ENCODE measurements at places on chromosomes 2 and 18.
A peak's percentile ranks its signal among the peaks of the same experiment; 100 is the strongest.

DNA sequence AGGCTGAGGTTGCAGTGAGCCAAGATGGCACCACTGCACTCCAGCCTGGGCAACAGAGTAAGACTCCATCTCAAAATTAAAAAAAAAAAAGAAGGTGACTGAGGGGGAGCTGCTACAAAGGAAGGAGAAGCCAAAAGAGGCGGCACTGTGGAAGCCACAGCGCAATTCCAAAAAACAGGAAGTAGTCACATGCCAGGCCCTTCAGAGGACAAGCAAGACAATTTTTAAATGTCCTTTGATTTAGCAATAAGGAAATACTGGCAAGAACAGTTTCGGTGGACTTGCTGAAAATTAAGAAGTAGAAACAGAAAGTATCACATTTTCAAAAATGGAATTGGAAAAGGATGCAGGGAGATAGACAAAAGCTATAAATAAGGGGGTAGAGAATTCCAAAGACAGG lies 122.8 kb downstream of the OSBPL1A start:
- DNase-seq = no peak

DNA sequence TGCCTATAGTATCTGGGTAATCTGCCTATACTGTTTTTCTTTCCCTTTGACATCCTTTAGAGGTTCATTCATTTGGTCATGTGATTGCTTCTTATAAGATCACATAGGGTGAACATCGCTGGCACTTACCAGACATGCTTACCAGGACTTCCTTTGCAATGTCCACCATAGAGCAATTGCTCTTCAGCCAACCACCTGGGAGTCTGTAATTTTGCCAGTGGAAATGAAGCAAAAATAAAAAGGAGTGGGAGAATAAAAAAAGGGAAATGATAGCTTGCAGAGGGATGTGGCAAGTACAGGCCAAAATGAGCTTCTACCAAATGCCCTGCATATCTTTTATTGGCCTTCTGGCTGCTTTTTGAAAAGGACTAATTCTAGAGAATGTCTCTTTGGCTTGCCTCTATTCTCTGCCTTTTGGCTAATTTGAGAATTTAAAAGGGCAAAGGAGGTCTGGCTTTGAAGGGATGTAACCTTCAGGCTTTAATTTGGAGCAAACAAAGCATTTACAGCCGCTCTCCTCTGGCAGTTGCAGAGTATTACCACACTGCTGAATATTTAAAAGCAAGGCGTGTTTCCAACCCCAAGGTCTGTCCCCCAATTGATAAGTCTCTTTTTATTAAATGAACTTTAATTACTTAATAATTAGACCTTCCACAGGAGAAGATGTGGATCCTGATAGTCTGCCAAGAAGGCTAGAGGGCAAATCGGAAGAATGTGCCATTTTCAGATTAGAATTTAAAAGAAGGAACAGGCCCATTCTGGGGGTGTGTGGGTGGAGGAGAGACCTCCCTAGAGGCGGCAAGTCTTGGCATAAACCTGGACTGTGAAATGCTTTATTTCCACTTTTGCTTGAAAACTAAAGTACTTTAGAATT lies 557.9 kb downstream of the DCC start:
- no peak for DNase-seq

DNA sequence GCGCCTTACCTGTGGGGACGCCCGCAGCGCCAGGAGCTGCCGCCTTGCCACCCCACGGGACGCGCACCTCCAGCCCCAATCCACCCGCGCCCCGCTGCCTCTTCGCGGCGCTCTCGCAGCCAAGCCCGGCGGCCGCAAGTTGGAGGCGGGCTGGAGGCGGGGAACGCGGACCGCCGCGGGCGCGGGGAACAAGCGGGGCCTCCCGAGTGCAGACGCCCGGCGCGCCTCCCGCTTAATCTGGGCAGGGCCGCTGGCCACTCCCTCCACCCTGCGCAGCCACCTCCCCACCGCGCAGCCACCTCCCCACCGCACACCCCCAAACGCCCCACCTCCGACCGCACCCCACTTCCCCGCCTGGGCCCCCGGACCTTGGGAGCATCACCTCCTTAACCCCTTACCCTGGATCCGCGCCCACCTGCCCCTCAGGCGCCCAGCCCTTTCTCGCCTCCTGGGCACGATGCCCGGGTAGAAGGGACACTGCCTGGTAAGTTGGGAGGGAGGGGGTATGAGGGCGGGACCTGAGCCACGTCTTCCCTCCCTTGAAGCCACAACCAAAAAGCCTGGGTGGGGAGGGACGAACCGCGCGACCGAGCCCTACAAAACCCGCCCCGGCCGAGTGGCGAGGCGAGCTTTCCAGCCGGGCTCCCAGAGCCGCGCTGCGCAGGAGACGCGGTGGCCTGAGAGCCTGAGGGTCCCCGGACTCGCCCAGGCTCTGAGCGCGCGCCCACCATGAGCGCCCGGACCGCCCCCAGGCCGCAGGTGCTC lies at the start of the genes COL4A3 and COL4A4:
TSS of gene COL4A3 (plus strand) at position 627 of the 765 bp plus-strand sequence. CDS start at position 730, 103 bp downstream.
TSS of gene COL4A4 (minus strand) at position 208 of the 765 bp plus-strand sequence. CDS start 16,722 bp downstream, outside the sequence.
- peak; percentile 48 for DNase-seq

GRCh38 chr2:192195548-192196418 lies 1.1 kb upstream of the TMEFF2 start:
- DNase-seq = no peak

- DNase-seq = peak; percentile 4
Measured at GRCh38 chr18:36899289-36899688, 70.4 kb downstream of the KIAA1328 start.

GRCh38 chr2:151350579-151351195 lies 6.7 kb upstream of the TNFAIP6 start:
- DNase-seq = no peak

DNA sequence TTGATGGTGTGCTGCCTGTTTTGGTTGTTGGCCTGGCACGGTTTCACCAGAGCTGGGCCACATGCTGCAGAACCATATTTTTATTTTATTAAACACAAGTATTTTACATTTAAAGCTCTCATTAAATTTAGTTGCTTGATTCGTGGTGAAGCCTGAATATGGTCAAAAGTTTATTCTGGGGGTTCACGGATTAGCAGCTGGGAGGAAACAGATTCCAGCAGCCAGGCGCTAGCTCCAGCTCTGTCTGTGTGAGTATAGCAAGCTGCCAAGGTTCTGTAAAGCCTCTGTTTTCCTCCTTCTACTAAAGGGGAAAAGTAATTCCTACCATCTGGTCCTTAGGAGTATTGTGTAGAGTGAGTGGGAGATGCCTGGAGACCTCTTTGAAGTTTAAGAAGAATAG lies 22.5 kb downstream of the GATA6 start:
- no peak for DNase-seq

DNA sequence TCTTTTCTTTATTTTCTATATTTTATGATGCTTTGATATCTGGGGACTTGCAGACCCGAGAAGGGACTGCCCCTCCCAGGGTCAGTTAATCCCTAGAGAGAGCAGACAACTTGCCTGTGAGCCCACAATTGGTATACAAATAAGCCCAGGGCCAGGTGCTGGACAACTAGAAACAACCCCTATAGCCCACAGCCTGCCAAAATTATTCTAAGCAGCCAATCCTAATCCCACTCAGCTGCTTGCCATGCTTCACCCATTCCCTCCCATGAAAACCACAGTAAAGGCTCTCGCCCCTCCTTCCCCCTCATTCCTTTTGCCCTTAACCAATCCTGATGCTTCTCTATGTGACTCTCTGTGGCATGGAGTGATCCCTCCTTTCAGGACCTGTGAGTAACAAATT lies 380.7 kb downstream of the RBM43 start:
- DNase-seq = no peak

DNA sequence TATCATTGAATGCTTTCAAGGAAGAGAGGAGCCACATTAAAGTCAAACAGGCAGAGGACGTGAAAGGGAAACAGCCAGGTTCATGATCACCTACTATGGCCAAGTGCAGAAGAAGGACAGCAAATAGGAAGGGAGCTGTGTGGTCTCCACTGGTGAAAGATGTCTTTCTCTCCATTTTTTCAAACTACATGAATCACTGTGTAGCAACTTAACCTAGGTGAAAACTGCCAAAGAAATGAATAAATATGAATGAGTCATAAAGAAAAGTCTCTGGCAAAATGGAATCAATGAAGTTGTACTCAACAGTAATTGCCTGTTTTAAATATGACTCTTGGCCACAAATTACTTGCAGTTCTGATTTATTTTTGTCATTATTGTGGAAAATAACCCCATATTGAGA lies 452.6 kb upstream of the PKDCC start:
- DNase-seq = no peak

- no peak for DNase-seq
Measured at GRCh38 chr2:16277117-16277516, 336.8 kb downstream of the MYCN start.

- no peak for DNase-seq
Measured at GRCh38 chr2:210389856-210390255, 74.9 kb upstream of the MYL1 start.

DNA sequence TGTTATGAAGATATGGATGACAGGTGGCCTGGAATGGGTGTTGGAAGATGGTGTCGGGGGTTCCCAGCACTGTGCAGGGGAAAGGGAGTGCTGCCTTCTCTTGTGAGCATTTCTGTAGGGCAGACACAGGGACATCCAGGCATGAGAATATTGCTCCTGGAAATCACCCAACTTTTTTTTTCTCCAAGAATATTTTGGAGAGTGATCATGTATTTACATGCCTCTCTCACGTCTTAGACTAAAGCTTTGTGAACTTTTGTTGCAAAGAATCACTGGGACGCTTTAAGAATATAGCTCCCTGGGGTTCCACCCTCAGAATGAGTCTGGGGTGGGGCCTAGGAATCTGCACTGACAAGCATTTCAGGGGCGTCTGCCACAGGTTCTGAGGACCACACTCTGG lies 68.7 kb downstream of the VWA3B start:
- no peak for DNase-seq

GRCh38 chr18:32373995-32374394 lies 96.7 kb downstream of the GAREM1 start:
- DNase-seq = peak; percentile 64

GRCh38 chr2:24739354-24740025 lies 53.7 kb downstream of the PTRHD1 start:
- DNase-seq = no peak

- no peak for DNase-seq
Measured at GRCh38 chr18:60038731-60039130, 138.9 kb downstream of the PMAIP1 start.

GRCh38 chr2:46813020-46813415 lies 102.6 kb downstream of the MCFD2 start:
- no peak for DNase-seq

Data from NCI-H2081 (cell line).